ENCODE measurements at places on chromosomes 4 and X.

DNA sequence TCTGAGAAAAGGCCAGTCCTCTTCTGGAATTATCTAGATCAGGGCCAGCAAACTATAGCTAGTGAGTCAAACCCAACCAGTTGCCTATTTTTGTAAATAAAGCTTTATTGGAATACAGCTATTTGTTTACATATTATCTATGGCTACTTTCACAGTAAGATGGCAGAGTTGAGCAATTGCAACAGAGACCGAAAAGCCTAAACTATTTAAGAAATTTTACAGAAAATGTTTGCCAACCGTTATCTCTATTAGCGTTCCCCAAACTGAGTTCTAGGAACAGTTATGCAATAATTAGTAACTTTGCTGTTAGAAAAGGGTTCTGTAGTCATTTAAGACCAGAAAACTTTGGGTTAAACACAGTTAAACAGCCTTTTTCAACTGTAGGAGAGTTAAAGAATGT is 10.5 kb downstream of the TEX13B start:
- DNase-seq = no peak

DNA sequence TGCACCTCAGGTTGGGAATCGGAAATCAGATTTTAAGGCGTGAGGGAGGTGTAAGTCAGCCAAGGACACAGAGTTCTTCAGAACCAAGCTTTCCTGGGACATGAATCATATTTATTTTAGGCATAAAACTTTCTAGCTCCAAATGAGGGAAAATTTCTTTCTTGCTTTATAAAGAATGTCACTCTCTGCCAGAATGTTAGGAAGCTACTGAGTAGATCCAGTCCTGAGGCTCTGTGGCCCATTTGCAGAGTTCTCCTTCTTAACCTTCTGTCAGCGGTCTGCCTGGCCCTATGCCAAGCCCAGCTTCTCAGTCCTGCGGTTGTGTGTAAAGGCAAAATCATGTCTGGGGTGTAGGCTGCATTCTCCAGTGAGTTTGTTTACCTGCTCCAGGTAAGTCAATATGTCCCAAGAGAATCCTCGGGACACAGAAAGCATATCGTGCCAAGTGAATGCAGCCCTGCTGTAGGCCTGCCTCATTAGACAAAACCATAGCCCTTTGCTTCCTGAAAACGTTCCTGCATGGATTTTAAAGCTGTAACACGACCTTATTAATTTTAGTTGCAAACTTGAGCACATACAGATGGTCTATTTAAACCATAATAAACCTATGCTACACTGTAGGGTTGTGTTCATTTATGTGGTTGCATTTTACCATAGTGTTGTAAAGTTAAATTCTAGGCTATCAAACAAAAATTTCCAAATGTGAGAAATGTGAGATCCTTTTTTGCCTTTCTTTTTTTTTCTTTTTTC is 29.2 kb upstream of the CCNI start:
- no peak for DNase-seq

DNA sequence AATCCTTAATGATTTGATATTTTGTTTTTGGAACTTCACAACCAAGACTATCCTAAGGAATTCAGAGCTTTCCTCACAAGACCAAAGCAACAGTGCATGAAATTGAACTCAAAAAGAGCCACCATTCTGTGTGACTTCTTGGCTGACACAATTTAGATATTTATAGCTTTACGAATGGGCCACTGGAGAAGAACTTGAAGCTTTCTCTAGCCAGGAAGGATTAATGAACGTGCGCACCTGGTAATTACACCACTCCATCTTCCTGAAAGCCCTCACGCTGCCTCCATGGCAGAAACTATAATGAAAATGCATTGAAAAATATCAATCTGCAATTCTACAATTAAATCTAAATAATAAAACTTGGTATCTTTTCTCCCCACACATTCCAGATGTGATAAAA is 1057.8 kb downstream of the DMD start:
- DNase-seq = no peak

GRCh38 chrX:109914114-109914849 is 88.6 kb upstream of the TMEM164 start:
- no peak for DNase-seq

DNA sequence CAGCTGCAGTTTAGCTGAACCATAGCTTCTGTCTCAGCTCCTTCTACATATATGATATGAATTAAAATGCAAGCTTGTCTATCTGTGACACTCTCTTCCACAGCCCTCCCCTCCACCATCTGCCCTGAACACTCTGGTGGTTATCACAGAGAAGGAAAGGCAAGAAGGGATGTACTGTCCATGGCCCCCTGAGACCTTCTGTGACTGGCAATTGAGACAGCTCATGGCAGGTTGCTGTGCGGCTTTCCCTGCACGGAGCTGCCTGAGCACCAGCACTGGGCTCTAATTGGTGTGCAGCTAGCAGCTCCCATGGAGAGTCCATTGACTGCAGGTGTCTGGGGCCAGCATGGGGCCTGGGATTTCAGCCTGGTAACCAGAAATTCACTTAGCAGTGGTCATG is 109.8 kb upstream of the ANXA3 start:
- DNase-seq = no peak

DNA sequence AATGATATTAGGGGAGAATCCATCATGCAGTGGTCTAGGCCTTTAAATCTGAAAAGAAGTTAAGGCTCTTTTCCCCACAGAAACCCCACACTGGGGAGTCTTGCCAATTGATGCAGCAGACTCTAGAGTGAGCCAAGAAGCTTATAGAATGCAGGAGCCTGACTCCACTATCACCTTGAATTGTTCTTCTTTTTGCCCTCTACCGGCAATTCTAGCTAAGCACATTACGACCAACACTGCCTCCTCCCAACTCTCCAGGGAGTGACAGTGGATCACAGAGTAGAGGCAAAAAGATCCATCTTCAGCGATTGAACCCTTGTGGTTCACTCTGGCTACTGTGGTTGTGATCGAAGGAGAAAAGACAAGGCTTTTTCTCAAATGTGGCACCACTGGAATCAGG is 331.5 kb downstream of the NKX6-1 start:
- peak; percentile 48 for DNase-seq

DNA sequence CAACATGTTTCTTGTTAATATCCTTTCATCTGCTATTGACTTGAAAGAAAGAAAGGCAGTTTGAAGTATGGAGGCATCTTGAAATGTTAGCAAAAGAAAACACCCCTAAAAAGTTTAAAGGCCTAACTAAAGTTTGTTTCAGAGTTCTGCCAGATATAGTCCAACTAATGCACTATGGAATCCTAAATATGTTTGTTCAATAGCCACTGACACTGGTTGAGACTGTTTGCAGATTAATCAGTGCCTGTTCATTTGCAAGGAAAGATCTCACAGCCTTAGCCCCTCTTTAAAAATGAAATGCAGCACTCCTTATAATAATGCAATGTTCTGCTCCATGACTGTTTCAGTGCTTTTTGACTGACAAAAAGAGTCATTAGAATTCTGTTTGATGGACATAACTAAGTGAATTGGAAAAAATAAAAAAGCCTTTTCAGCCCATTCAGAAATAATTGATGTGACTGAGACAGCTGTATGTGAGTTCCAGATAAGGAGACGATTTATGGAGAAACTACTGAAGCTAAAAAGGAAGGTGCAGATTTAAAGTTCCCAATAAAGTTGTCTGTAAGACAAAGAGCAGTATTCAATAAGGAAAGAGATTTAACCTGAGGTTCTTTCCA is 192.0 kb downstream of the PCDH7 start:
- DNase-seq = no peak

DNA sequence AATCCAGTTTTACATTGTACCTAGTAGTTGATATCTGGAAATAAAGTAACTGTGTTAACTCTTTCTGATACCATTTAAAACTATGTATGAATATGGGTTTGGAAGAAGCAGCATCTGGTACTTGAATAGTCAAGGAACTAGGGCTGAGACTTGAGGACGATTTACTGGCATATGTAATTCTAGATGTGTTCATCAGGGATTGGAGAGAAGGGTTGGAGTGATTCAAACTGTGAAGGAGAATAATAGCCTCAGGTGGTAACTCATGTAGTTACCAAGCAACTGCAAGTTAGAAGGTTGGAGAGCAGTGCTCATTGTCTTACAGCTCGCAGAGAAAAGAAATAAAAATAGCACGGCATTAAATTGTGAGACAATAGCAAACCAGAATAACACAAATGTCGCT is 29.5 kb upstream of the TXLNG start:
- DNase-seq = no peak

DNA sequence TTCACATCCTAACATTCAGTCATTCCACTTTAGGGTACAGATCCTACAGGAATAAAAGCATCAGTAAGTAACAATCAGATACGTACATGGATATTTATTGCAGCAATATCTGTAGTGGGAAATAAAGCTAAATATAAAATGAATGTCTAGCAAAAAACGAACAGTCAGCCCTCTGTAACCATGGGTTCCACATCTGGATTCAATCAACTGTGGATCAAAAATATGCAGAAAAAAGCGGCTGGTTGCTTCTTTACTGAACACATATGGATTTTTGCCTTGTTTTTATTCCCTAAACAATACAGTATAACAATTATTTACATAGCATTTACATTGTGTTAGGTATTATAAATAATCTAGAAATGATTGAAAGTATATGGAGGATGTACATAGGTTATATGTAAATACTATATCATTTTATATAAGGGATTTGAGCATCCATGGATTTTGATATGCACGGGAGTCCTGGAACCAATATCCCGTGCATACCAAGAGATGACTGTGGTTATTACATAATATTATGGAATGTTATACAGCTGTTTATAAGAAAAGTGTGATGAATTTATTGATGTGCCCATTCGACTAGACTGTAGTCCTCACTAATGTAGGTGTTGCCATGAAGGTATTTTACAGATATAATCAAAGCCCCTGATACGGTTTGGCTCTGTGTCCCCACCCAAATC is 132.8 kb downstream of the ARHGEF9 start:
- DNase-seq = no peak

- peak; percentile 56 for DNase-seq
Observed at GRCh38 chr4:94253036-94253435, 45.4 kb downstream of the SMARCAD1 start.

All from Karpas-422 (cell line).